ENCODE measurements at places on chromosomes 2 and 18.

DNA sequence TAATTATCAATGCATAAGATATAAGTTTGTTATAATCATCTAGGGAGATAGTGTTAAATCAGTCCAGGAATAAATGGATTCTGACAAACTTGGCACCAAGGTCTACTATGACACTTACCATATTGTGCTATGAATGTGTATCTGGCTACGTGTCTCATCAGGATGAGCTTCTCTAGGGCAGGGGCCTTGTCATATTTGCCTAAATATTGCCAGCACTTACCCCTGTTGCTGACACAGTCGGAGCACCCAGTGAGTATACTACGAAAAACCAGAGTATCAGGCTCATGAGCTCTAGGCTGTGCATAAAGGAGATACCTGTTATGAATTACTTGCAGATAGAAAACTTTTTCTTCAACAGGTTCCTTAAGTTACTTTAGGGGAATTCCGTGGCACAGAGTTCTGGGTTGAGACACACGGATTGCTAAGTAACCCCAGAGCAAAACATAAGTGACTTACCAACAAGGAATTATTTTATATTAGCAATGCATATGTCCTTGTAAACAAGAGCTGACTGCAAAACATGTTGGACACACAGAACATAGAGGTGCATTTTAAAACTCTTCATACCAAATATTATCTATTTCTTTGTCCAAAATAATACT is 7.7 kb upstream of the TTC39C start:
- peaks cover 88% of the 10 kb centered on the region for H3K4me1 ChIP-seq
- H3K27ac ChIP-seq: peak overlapping the region; percentile 85
- no peak overlapping the region for H3K4me3 ChIP-seq

- H3K27me3 ChIP-seq: peaks cover 6% of the 10 kb centered on the region
- no peaks in the 10 kb centered on the region for H3K36me3 ChIP-seq
These were observed 28.1 kb upstream of the SATB2 start for GRCh38 chr2:199485732-199486335.

GRCh38 chr2:128625963-128626759 is 307.5 kb upstream of the HS6ST1 start:
- no peak overlapping the region for H3K4me3 ChIP-seq
- H3K36me3 ChIP-seq: no peaks in the 10 kb centered on the region
- H3K4me1 ChIP-seq: no peaks in the 10 kb centered on the region
- no peak overlapping the region for H3K27ac ChIP-seq
- no peak for DNase-seq
- peaks cover 7% of the 10 kb centered on the region for H3K27me3 ChIP-seq

- no peak for DNase-seq
- peaks cover 4% of the 10 kb centered on the region for H3K4me1 ChIP-seq
- H3K36me3 ChIP-seq: no peaks in the 10 kb centered on the region
- H3K27ac ChIP-seq: no peak overlapping the region
- peaks cover 3% of the 10 kb centered on the region for H3K27me3 ChIP-seq
These were observed 69.3 kb upstream of the HK2 start for GRCh38 chr2:74764429-74765272.

DNA sequence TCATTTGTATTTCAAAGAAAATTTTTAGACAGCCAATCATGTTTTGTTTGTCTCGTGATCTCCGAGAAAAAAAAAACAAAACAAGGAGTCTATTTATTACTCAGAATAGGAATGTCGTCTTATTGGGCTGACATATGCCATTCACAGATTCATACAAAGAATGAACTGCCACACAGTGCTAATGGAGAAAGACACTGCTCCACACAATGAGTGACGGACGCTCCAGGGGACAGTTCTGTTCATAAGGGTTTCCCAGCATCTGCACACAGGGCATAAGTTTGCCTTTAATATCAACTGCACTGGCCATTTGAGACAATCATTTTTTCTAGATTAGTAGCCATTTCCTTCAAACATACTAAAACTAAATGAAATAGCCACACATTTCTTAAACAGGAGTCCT is 3.4 kb downstream of the SERTAD2 start:
- no peak for DNase-seq
- H3K4me1 ChIP-seq: peaks cover 51% of the 10 kb centered on the region
- no peak overlapping the region for H3K27ac ChIP-seq
- H3K27me3 ChIP-seq: no peaks in the 10 kb centered on the region
- H3K4me3 ChIP-seq: no peak overlapping the region
- H3K36me3 ChIP-seq: no peaks in the 10 kb centered on the region

GRCh38 chr2:56380861-56381260 is 197.1 kb downstream of the CCDC85A start:
- no peaks in the 10 kb centered on the region for H3K36me3 ChIP-seq
- no peak overlapping the region for H3K4me3 ChIP-seq
- no peak overlapping the region for H3K27ac ChIP-seq
- H3K4me1 ChIP-seq: no peaks in the 10 kb centered on the region

GRCh38 chr2:133438848-133439564 is 129.3 kb downstream of the NCKAP5 start:
- no peak overlapping the region for H3K4me3 ChIP-seq
- no peak for DNase-seq
- no peak overlapping the region for H3K27ac ChIP-seq
- H3K4me1 ChIP-seq: no peaks in the 10 kb centered on the region
- no peaks in the 10 kb centered on the region for H3K36me3 ChIP-seq
- H3K27me3 ChIP-seq: no peaks in the 10 kb centered on the region

DNA sequence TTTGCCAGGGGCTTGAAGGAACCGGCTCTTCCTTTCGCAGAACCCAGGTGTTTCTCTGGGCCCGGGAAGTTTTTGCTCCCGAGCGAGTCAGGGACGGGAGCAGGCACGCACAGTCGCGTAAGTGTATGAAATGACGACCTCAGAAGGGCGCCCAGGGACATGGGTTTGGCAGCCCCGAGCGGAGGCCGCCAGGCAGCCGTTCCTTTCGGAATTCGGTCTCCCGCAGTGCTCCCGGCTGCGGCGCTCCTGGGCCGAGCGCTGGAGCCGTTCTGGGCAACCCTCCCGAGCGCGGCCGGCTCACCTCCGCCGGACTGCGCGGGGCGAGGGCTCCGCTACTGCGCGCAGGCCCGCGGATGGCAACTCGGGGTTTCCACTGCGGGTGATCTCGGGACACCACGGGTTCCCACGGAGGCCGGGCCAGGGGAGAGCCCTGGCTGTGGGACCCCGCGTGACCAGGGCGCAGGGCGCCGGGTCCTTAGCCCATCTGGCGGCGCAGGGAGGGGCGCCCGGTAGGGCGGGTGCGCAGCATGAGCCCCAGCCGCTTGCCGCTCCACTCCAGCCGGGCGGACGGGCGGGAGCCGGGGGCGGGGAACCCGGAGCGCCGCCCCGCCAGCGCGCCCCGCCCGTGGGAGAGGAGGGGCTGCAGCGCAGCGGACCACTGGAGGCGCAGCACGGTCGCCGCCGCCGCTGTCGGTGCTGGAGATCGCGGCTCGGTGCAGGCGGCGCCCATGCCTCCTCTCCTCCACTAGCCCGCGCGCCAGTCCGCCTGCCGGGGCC is at the start of gene OSBPL6:
OSBPL6 (plus strand) TSS at position 690 of the 777 bp plus-strand sequence. CDS start 111,673 bp downstream, outside the sequence.
- H3K4me1 ChIP-seq: peaks cover 15% of the 10 kb centered on the region
- peak; percentile 8 for DNase-seq
- peak within 1 kb of the TSS; percentile 37 for H3K4me3 ChIP-seq
- peaks cover 2% of the 10 kb centered on the region for H3K27me3 ChIP-seq

GRCh38 chr2:65416945-65417344 is 15.5 kb downstream of the SPRED2 start:
- DNase-seq: no peak
- no peak overlapping the region for H3K27ac ChIP-seq
- H3K4me3 ChIP-seq: peak overlapping the region; percentile 33
- no peaks in the 10 kb centered on the region for H3K27me3 ChIP-seq
- H3K4me1 ChIP-seq: peaks cover 8% of the 10 kb centered on the region
- H3K36me3 ChIP-seq: no peaks in the 10 kb centered on the region

- H3K27ac ChIP-seq: no peak overlapping the region
- no peak for DNase-seq
- H3K4me3 ChIP-seq: no peak overlapping the region
- no peaks in the 10 kb centered on the region for H3K27me3 ChIP-seq
These were observed 6.1 kb upstream of the NR4A2 start for GRCh38 chr2:156338578-156338977.
